ENCODE measurements at places on chromosomes 16 and 17. TPM values are rescaled to one million over a fixed set of nuclear protein-coding genes. Genes with fewer than 3 reads are reported as not detected.

DNA sequence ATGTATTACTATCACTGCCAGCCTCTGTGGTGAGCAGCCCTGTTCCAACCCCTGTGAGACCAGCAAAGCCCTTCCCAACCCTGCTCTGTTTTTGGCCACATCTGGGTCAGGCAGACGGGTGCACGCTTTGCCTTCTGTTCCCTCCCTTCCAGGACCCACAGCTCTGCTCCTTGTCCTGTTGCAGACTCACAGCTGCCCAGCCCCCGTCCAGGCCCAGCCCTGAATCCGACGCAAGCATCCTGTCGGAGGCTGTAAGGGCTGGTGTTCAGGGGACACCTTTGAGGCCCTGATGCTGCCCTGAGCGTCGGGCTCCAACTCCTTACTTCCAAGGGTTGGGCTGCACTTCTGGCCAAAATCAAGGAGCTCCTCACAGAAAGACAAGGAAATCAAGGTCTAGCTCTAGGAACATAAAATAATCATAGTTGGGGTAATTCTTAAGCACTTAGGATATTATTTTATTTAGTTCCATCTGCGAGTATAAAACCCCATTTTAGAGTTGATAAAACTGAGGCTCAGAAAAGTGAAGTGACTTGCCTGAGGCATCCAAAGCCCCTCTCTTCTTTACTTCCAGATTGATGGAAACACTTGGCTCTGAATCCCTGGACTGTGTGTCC is 14.3 kb upstream of the SRCIN1 start:
- no peak overlapping the region for H3K27ac ChIP-seq
- DNase-seq: peak; percentile 29
- H3K4me3 ChIP-seq: no peak overlapping the region
- H3K36me3 ChIP-seq: no peaks in the 10 kb centered on the region
- peaks cover 52% of the 10 kb centered on the region for H3K27me3 ChIP-seq

DNA sequence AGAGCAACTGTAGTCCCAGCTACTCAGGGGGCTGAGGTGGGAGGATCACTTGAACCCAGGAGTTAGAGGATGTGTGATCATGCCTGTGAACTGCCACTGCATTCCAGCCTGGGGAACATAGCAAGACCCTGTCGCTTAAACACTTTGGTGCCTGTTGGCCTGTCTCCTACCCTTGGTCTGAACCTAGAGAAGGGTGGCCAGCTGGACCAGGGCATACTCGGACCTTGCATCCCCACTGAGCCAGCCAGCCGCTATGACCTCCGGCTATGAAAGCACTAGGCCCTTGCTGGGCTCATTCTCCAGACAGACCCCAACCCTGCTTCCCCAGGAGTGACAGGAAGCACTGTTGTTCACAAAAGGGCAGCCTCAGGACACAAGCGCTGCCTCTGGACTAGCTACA is 4.6 kb downstream of the IFT20 start:
- H3K27me3 ChIP-seq: no peaks in the 10 kb centered on the region
- no peak overlapping the region for H3K27ac ChIP-seq
- peaks cover 11% of the 10 kb centered on the region for H3K36me3 ChIP-seq
- H3K4me1 ChIP-seq: peaks cover 38% of the 10 kb centered on the region

DNA sequence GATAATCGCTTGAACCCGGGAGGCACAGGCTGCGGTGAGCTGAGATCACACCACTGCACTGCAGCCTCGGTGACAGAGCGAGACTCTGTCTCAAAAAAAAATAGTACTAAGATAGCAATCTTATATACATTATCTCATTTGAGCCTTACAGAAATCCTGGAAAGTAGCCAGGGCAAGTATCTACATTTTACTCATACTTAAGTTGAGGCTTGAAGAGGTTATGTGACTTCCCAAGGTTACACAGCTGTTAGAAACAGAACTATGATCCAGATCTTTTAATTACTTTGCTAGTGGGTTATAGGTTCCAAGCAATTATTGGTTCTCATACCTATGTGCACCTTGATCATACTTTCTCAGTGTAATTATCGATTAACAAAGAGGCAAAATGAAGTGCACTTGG is 15.4 kb downstream of the C17orf78 start:
- no peak overlapping the region for H3K4me3 ChIP-seq
- no peak for DNase-seq
- H3K27ac ChIP-seq: peak overlapping the region; percentile 17
- H3K4me1 ChIP-seq: peaks cover 30% of the 10 kb centered on the region
- H3K27me3 ChIP-seq: no peaks in the 10 kb centered on the region
- H3K36me3 ChIP-seq: no peaks in the 10 kb centered on the region

- peak overlapping the region; percentile 37 for H3K4me3 ChIP-seq
- DNase-seq: no peak
- peaks cover 77% of the 10 kb centered on the region for H3K4me1 ChIP-seq
- no peaks in the 10 kb centered on the region for H3K27me3 ChIP-seq
- H3K36me3 ChIP-seq: peaks cover 25% of the 10 kb centered on the region
- peak overlapping the region; percentile 97 for H3K27ac ChIP-seq
These were observed 4.9 kb downstream of the TIMM22 start for GRCh38 chr17:1001640-1002411.

- no peak overlapping the region for H3K4me3 ChIP-seq
- peaks cover 6% of the 10 kb centered on the region for H3K4me1 ChIP-seq
- H3K27ac ChIP-seq: no peak overlapping the region
These were observed 10.8 kb downstream of the CDH5 start for GRCh38 chr16:66377324-66377723.

- H3K36me3 ChIP-seq: peaks cover 1% of the 10 kb centered on the region
- no peak for DNase-seq
- no peak overlapping the region for H3K27ac ChIP-seq
- no peaks in the 10 kb centered on the region for H3K27me3 ChIP-seq
These were observed 2.5 kb downstream of the SLC25A10 start for GRCh38 chr17:81714412-81715106.

DNA sequence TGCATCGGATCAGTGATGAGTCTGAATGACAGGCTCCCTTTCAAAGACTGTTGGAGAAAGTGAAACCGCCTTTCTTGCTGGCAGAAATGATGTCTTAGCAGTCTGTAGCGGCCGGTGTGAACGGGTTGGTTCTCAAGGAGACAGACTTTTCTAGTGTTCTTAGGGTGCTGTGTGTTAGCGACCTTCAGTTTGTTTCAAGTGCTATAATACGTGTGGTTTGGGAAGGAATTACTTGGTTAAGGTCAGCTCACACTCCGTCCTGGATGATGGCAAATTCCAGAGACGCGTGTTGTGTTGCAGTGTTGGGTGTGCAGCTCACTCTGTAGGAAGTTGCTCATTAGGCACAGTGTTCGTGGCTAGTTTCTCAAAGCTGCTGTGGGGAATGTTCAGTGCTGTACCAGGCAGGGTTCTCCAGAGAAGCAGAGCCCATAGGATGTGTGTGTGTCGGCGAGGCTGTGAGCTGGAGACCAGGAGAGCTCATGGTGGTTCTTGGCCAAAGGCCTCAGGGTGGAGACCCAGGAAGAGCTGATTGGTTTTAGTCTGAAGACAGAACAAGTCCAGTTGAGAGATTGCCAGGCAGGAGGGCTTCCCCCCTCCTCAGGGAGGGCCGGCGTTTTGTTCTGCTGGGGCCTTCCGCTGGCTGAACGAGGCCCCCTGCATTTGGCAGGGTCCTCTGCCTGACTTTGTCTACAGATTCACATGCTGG is 37.6 kb downstream of the ZNF750 start:
- H3K36me3 ChIP-seq: peaks cover 14% of the 10 kb centered on the region
- no peak for DNase-seq
- H3K4me3 ChIP-seq: no peak overlapping the region
- no peaks in the 10 kb centered on the region for H3K27me3 ChIP-seq
- peak overlapping the region; percentile 42 for H3K27ac ChIP-seq

- no peaks in the 10 kb centered on the region for H3K36me3 ChIP-seq
- no peak for DNase-seq
- H3K27ac ChIP-seq: no peak overlapping the region
- H3K4me3 ChIP-seq: no peak overlapping the region
- no peaks in the 10 kb centered on the region for H3K4me1 ChIP-seq
- peaks cover 15% of the 10 kb centered on the region for H3K27me3 ChIP-seq
These were observed 54.0 kb downstream of the CNGB1 start for GRCh38 chr16:57916735-57917438.

DNA sequence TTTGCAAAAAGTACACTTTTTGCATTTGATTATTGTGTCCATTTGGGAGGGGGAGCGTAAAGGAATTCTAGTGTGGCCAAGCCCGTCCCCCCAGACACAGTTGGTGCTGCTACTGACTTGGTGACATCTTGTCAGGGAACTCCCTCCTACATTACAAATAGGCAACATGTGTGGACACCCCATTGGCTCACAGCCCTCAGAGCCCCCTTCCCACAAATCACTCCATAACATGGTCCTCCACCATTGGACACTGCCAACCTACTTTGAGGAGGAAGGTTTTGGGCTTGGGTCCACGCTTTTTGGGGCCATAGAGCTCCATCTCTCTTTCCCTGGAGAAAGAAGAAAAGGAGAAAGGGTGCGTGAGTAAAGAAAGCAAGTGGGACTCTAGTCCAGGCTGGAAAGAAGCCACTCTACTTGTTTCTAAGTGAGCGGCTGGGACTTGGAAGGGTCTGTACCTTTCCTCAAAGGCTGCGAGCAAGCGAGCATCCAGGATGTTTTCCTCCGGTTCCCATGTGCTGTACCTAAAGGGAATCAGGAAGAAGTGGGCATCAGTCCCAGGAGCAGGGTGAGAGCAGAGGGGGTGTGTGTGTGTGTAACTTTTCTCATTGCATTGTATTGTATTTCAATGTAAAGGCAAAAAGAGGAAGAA is 958 bp downstream of the CBX8 start:
- peak overlapping the region; percentile 79 for H3K4me3 ChIP-seq
- H3K27me3 ChIP-seq: peaks cover 24% of the 10 kb centered on the region
- peaks cover 44% of the 10 kb centered on the region for H3K4me1 ChIP-seq
- H3K27ac ChIP-seq: no peak overlapping the region
- no peak for DNase-seq
- H3K36me3 ChIP-seq: peaks cover 1% of the 10 kb centered on the region

- no peak overlapping the region for H3K4me3 ChIP-seq
- no peak overlapping the region for H3K27ac ChIP-seq
- peaks cover 40% of the 10 kb centered on the region for H3K27me3 ChIP-seq
- peak; percentile 46 for DNase-seq
- H3K4me1 ChIP-seq: no peaks in the 10 kb centered on the region
These were observed 135.0 kb downstream of the GSG1L start for GRCh38 chr16:27928542-27928941.

DNA sequence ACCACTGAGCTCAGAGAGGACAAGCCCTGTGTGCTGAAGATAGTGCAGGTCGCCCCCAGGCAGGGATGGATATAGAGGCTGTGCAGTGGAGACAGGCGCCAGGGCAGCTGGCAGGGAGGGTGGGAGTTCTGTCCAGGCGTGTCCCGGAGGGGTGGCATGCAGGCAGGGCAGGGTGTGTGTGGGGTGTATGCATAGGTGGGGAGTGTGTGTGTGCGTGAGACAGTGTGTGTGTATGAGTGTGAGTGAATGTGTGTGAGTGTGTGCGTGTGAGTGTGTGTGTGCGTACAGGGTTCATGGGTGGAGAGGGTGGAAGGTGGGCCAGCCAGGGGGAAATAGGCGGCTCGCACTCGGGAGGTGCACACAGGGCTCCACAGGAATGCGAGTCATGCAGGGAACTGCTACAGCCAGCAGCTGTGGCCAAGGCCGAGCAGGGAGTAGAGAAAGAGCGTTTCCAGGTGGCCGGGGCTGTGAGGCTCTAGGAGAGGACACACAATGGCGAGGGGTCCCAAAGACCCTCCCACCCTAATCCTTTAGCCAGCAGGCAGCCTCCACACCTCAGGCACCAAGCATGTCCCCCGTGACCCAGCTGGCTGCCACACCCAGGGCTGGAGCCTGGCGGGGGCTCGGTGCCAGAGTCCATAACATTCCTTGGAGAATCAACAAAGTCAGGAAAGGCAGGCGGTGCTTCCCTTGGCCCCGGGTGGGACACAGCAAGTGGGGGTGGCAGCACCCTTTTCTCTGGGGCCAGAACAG is 4.6 kb downstream of the PLCD3 start:
- H3K27me3 ChIP-seq: no peaks in the 10 kb centered on the region
- H3K4me3 ChIP-seq: peak overlapping the region; percentile 57
- peak overlapping the region; percentile 98 for H3K27ac ChIP-seq
- DNase-seq: no peak

DNA sequence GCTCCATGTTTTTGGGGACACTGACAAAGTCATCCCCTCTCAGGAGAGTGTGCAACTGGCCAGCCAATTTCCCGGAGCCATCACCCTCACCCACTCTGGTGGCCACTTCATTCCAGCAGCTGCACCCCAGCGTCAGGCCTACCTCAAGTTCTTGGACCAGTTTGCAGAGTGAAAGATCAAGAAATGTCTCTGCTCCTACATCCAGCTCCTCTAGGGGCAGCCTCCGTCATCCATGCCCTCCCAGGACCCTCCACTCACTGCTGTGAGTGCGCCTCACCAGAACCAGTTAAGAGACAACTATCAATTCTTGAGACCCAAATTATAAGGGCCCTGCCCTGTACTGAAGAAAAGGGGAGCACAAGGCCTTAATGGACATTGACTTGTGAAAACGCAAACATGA is 1.1 kb downstream of the OVCA2 start:
- H3K27me3 ChIP-seq: no peaks in the 10 kb centered on the region
- peaks cover 27% of the 10 kb centered on the region for H3K4me1 ChIP-seq
- DNase-seq: no peak
- H3K4me3 ChIP-seq: peak overlapping the region; percentile 92
- peak overlapping the region; percentile 98 for H3K27ac ChIP-seq

DNA sequence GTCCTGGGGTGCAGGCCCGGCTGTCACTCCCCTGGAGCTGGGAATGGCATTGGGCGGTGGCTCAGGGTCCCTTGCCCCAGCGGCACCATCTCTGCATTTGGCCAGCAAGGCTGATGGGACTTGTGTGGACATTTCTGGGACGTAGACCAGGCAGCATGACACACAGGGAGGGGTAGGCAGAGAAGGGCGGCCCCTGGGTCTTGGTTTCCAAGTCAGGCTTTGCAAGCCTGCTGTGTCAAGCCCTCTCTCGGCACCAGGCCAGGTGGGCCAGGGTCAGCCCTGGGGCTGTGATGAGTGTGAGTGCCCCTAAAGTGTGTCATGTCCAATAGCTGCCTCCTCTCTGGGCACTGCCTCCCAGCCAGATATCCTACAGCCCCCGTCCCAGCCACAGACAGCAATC is 335.2 kb downstream of the SEC14L1 start:
- H3K27ac ChIP-seq: peak overlapping the region; percentile 98
- H3K4me1 ChIP-seq: peaks cover 91% of the 10 kb centered on the region
- peak; percentile 82 for DNase-seq
- H3K4me3 ChIP-seq: no peak overlapping the region
- peaks cover 1% of the 10 kb centered on the region for H3K36me3 ChIP-seq

DNA sequence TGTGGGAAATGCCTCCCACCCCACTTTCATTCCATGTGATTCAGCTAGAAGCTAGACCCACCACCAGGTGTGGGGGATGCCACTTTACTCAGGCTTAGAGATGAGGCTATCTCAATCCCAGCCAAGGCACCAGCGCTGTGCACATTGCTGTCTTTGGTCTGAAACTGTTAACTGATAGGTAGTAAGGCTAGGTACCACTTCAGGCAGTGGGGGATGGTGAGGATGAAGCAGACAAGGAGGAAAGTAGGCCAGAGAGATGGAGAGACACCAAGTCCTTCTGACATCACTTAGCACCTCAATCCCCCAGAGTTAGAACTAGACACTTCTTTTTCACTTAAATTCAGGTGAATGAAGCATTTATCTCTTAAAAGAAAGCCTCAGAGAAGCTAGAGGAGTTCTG is 35.8 kb downstream of the ADAMTS18 start:
- H3K36me3 ChIP-seq: no peaks in the 10 kb centered on the region
- H3K27ac ChIP-seq: no peak overlapping the region
- H3K27me3 ChIP-seq: peaks cover 5% of the 10 kb centered on the region
- no peaks in the 10 kb centered on the region for H3K4me1 ChIP-seq
- no peak overlapping the region for H3K4me3 ChIP-seq

The PLD6 gene
- 0.68 TPM for total RNA-seq

The PRR35 gene
- total RNA-seq: not detected

The GPR139 gene
- not detected for total RNA-seq

The CDR2 gene
- total RNA-seq: 42.9 TPM

The TEDC2 gene
- total RNA-seq: 3.9 TPM

The TBX21 gene
- total RNA-seq: not detected

The POLG2 gene
- total RNA-seq: 11.7 TPM

The PTX4 gene
- not detected for total RNA-seq

The TSR1 gene
- 21.1 TPM for total RNA-seq

The TP53TG3B gene
- not detected for total RNA-seq
